ENCODE measurements at places on chromosomes 7 and 10.

- peak; percentile 32 for DNase-seq
These were observed 6.0 kb downstream of the TEX47 start for GRCh38 chr7:88789480-88790064.

DNA sequence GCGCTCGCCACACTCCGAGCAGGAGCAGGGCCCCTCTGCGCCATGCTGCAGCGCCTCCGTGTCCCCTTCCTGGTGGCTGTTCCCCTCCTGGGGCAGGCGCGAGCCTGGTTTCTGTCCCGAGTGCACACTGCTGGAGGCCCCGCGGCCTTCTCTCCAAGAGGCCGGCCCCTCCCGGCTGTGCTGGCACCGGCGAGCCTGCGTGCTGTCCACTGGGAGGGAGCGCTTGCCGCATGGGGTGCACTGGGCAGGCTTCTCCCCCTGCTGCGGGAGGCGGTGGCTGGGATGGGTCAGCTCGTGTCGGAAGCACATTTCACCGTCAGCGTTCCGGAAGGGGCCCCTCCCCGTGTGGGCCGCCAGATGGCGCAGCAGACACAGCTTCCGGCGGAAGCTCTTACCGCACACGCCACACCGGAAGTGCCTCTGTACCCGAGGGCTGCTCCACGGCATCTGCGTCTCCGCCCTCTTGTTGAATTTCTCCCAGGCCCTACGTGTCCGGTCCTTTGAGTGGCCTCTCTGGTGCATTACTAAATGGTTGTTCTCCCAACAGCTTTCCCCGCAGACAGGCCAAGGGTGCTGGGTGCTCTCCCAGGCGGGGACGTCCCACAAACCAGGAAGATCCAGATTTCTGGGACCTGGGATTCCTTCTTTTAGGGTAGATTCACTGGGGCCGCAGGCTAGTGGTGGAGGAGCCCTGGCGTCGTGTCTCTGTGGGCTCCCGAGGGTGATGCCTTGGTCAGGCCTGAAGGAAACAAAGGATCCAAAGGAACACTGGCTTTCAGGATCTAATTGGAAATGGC is 18.7 kb downstream of the ZNF786 start:
- no peak for DNase-seq

DNA sequence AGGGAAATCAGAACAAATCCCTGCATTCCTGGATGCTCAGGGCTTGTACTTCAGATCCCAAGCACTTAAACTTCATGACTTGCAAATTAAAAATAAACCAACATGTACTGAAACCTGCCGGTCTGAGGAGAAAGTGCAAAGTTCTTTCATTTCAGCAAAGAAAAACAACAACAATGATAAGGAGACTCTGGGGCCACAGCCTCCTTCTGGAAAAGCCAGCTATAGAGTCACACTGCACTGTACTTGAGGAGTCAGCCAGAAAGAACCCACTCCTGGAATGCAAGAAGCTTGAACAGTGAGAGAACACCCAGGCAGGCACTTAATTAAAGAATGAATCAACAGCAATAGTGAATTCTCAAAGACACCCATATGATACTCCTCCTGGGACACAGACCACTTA is 49.7 kb upstream of the TM9SF3 start:
- DNase-seq, result no peak

DNA sequence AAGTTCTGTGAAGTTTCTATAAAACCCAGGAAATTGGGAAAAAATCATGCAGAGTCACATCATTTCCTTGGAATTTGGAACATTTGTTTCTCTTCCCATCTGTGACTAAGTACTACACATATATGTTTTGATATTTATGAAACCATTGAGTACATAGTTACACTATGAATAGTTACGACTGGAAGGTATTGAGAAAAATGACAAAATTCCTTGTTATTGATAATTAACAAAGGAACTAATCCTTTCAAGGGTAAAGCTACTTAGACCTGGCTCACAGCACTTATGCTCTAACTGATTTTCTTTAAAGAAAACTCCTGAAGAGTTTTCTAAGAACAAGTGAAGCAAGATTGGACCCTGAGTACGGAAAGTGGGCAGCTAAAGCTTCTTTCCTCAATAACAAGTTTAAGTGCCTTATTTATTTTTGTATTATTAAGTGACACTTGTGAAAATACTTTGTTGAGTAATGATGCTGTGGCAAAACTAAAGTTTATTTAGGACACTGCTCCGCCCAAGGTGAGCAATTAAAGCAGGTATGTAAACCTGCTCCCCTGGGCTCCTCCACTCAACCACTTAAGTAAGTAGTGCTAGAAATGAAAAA is 12.0 kb upstream of the GLCCI1 start:
- DNase-seq, result no peak

DNA sequence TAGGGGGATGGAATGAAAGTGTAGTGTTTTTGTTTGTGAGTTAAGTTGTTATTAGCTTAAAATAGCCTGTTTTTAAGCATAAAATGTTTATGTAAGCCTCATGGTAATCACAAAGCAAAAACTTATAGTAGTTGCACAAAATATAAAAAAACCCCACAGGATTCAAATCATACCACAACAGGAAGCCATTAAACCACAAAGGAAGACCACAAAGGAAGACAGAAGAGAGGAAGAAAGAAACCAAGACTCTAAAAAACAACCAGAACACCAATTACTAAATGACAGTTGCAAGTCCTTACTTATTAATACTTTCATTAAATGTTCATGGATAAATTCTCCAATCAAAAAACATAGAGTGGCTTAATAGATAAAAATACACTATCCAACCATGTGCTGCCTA is 63.6 kb downstream of the ANKRD7 start:
- DNase-seq, result no peak

DNA sequence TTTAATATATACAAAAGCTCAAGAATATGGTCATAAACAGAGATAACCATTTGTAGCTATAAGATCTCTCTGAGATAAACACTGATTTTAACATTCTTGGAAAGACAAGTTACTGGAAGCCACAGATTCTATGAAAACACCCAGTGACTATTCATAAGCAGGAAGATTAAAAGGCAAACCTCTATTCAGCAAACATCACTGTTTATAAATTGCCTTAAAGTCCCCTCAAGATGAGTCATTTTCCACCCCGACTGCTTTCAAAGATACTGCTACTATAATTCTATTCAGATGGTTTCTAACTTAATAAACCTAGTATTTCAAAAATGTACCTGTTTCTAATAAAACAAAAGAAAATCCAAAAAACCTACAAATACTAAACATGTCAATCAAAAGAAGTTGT is 21.0 kb downstream of the TM9SF3 start:
- DNase-seq, result no peak

DNA sequence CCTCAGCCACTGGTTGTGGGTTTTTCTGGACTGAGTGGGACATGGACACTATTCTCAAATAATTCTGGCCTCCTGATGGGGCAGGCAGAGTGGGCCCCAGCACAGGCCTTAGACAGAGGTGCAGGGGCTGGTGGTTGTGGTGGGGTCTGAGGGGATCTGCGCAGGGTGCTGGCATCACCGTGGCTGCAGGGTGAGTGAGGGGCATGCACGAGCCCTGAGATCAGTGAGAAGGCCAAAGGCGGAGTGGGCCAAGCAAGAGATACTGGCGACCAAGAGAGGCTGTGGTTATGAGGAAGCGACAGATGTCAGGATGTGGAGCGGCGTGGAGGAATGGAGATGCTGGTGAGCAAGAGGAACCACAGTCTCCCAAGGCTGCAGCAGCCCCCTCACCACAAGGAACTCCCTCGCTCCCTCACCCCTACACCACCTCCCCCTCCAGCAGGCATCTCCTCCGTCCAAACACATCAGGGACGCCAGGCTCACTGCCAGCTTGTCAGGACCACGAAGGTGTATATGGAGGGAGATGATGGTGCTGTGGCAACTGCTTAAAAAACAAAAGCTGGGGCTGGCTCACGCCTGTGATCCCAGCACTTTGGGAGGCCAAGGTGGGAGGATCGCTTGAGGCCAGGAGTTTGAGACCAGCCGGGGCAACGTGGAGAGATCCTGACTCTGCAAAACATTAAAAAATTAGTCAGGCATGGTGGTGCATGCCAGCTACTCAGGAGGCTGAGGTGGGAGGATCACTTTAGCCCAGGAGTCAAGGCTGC is 9.6 kb downstream of the PRF1 start:
- no peak for DNase-seq

DNA sequence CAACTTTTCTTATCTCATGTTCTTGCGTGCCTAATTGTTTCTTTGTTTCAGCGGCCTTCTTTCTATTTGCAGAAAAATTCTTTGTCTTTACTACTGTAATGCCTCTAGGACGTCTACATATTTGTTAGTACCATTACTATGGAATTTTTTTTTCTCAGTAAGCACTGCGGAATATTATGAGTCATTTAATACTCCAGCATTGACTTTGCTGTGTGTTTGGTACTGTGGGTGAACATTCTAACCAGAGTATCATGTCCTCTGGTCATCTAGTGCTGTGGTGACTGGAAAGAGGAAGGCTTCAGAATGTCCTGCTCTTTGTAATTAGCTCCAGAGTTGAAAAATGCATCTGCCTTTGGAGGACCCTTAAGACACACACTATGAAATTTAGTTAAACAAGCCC is 58.5 kb upstream of the FERD3L start:
- DNase-seq, result no peak

DNA sequence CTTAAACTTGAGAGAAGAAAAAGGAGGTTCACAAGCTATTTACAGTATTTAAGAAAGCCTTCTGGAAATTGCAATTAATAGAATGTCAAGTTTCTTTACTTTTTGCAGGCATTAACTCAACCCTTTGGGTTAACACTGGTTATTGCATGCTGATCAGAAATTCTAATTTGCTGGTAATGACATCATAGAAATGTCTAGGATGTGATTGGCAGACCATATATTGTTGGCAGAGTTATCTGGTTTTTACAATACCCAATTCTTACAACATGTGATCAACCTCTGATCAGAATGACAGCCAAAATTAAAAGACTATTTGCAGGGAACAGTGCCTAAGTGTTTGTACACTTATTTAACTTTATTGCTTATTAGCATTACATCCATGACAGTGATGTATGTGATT is 1.6 kb upstream of the CASD1 start:
- DNase-seq, result no peak

DNA sequence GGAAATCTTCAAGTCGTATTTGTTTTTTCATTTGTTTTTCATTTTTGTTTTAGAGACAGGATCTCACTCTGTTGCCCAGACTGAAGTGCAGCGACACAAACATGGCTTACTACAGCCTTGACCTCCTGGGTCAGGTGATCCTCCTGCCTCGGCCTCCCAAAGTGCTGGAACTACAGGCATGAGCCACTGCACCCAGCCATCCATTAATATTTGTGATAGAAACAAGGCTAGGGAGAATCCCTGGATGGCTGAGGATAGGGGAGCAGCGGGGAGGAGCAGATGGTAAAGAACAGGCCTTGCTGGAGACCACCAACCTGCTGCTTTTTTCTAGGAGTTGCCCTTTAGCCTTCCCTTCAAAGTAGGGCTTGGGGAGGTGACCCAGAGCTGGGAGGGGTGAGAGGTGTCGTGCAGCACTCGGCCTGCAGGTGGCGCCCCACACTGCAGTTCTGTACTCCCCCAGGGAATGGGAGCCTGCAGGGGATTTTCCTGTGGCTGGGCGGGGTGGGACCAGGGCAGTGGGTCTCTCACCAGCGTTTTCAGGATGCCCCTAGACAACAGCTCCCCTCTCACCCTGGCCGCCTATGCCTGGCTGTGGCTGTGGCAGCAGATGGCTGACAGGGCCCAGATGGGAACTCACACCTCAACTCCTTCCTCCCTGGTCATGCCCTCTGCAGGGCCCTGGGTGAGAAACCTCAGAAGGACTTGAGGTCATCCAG is 12.6 kb upstream of the CDH23 start:
- peak; percentile 39 for DNase-seq

GRCh38 chr7:142892951-142893350 is 7.4 kb upstream of the TRPV6 start:
- no peak for DNase-seq
